Stimulated activated CD4-positive, alpha-beta T cell treated with anti-CD3 and anti-CD28 coated beads, Interleukin-15, amount 100 ng/mL, for 1 hour (primary cell): ENCODE measurements at places on chromosomes 11 and 22.

GRCh38 chr11:120344302-120345004 is 8.2 kb downstream of the ARHGEF12 start:
- no peak for DNase-seq

- no peak for DNase-seq
Measured at GRCh38 chr11:131770801-131771200, 400.4 kb downstream of the NTM start.

- no peak for DNase-seq
Measured at GRCh38 chr11:130157101-130157500, 2.5 kb upstream of the ST14 start.

- no peak for DNase-seq
Measured at GRCh38 chr11:5596607-5597201, at the start of gene TRIM6. Gene TRIM6 (plus strand): TSS chr11:5596637. CDS start chr11:5596898, 261 bp downstream.

GRCh38 chr11:3615998-3616397 is 25.8 kb downstream of the ART5 start:
- no peak for DNase-seq

- no peak for DNase-seq
Measured at GRCh38 chr11:126764231-126764630, 236.3 kb downstream of the KIRREL3 start.

GRCh38 chr22:17606496-17606895 is 22.1 kb downstream of the ATP6V1E1 start:
- no peak for DNase-seq

GRCh38 chr22:25281675-25282345 is 62.4 kb downstream of the CRYBB2 start:
- no peak for DNase-seq

DNA sequence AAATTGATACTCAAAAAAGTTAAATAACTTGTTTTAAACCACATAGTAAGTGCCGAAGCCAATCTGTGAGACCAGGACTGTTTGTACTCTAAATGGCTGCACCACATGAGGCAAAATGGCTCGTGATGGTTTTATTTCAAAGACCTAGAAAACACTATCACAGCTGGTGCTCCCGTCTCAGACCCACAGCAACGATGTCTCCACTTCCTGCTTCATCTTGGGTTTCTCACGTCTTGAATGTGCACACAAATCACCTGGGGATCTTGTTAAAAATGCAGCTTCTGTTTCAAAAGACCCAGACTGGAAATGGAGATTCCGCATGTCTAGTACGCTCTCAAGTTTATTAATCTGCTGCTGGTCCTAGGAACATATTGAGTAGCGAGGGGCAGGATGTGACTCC is 1.2 kb downstream of the CD3E start:
- DNase-seq: no peak

DNA sequence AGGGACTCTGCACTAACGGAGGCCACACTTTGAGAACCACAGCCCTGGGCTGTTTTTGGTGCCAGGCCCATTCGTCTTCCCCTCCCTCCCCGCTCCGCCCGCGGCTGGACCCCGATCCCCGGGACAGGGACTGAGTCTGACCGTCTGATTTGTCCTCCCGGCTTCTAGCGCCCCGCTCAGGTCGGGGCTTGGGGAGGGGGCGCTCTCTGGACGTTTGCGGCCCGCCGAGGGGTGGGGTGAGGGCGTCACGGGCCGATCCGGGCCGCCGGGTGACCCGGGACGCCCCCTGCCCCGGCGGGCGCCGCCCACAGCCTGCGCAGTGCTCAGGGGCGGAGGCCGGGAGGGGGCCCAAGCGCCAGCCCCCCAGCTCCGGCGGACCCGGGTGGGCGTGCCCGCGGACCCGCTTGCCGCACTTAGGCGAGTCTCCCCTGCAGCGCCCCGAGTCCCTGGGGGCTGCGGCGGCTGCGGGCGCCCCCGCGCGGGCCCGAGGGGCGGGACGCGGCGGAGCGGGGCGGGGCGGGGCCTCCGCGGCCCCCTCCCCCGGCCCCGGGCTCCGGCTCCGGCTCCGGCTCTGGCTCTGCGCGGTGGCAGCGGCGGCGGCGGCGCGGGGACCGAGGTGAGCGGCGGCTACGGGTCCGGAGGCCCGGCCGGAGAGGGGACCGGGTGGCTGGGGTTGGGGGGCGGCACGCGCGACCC is 33.7 kb upstream of the PRR5 start:
- no peak for DNase-seq

- no peak for DNase-seq
Measured at GRCh38 chr11:122159861-122160260, 43.8 kb upstream of the BLID start.
